RWPE2 (cell line): ENCODE measurements at places on chromosomes 2 and 18.

DNA sequence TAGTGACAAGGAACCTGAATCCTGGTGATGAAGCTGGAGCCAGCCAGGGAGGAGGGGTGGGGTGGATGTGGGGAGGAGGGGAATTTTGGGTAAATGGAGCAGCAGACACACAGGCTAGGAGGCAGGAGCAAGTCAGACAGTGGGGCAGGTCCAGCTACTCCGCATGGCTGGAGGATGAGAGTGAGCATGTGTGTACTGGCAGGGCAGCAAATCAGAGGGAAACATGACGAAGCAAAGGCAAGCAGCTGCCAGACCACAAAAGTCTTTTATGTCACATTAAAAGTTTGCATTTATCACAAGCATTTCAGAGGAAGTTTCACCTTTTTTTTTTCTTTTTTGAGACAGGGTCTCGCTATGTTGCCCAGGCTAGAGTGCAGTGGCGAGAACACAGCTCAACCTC, 11.9 kb upstream of the KIDINS220 start:
- no peak for DNase-seq

DNA sequence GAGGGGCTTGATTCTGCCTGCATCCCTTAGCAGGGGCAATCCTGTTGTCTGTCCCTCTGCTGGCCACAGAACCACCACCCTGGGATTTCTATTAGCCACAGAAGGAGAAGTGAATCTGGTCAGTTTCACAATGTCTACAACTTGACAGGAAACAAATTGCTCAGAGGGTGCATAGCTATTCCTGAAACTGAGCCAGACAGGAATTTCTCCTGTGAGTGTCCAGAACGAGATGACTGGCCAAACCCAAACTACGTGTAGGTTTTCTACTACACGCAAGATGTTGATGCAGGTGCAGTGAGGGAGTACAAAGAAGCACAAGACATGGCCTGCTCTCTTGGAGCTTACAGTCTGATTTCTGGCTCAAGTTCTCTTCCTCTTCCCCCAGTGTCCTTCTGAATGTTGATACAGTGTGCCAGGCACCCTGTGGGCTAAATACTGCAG, 201.9 kb downstream of the CLIP4 start:
- DNase-seq: no peak

DNA sequence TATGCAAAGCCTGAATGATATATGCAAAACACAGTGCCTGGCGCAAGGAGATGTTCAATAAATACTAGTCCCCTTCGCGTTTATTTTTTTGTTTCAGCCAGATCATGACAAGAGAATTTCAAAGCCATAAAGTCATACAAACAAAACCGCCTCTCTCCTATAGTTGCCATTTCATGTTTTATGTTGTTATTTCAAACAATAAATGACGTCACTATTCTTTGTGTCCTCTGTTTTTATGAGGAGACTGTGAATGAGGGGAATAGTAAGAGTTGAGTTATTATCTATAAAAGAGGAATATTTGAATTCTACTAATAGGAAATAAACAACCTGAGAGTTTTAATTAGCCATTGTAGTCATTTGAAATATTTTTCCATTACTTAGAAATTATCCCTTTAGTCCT, 464.5 kb downstream of the THSD7B start:
- DNase-seq: no peak

DNA sequence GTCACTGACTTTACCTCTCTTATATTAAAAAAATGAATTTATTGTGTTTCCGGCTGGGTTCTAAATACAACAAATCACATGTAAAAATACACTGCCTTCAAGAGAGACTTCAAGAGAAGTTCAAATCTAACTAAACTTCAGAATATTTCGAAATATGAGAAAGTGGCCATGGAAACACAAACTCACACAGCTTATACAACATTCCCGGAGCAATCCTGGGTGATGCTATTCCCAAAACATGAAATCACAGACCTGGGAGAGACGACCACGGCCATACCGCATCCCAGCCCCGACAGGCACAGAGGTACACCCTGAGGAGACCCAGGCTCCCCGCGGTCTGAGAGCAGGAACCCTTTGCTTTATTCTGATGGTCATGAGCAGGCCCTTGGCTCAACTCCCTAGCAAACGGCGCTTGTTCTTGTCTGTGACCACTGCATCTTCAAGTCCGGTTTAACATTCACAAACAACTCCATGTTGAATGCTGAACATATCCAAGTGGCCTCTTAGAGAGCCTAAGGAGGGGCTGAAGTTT, 185.4 kb upstream of the REV1 start:
- DNase-seq: no peak

DNA sequence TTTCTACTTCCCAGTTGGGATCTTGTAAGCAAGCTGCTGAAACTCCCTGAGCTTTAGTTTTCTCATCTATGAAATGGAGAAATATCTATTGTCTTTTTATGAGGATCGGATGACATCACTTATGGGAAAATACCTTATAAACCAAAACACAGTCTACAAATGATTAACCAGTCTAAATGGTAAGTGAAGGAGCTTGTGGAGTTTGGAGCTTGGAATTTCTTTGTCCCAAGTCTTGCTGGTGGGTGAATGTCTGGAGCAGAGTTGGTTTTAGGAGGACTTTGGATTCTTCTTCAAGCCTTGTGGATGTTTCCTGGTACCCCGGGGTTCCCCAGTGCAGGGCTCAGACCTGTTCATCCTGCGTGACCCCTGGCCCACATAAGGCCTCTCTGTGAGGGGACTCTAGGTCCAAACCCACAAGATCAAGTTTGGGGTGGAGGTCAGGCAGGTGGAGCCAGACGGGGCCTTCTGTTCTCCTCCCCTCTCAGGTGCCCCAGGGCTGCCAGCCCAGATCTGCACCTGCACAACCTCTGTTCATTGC, 43.2 kb downstream of the FOSL2 start:
- no peak for DNase-seq

GRCh38 chr2:105403783-105404698, 5.2 kb upstream of the FHL2 start:
- peak; percentile 96 for DNase-seq

GRCh38 chr2:215931256-215931903, 82.0 kb downstream of the MREG start:
- no peak for DNase-seq

DNA sequence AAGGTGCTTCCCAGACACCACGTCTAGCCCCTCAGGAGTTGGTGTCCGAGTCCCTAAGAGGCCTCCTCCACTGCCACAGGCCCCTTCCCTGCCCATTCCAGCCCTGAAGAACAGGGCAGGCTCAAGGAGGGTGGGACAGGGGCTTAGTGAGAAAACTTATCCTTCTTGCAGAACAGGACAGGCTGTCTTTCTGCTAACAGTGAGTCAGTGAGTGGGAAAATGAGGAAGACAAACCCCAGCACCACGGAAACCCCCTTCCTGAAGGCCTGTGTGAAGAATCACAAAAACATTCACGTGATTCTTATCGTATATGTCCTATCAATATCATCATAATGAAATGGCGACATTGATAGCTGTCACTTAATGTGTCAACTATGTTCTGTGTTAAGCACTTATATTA, 9.8 kb downstream of the FZD7 start:
- DNase-seq: no peak

DNA sequence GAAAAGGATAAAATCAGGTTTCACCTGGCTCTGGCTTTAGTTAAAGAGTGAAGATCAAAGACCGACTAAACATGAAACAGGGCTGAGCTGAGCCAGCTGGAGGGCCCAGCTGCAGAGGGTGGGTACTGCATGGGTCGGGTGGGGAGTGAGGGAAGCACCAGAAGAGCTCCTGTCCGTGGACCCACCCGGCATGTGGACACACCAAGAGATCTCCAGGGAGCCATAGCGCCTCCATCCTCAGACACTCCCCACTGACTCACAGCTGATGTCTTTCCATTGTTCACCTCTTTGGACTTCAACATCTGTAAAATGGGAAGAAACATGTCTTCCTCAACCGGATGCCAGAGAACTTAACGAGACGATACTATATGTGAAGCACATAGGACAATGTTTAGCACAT, 178.3 kb upstream of the KLHL29 start:
- DNase-seq: no peak

DNA sequence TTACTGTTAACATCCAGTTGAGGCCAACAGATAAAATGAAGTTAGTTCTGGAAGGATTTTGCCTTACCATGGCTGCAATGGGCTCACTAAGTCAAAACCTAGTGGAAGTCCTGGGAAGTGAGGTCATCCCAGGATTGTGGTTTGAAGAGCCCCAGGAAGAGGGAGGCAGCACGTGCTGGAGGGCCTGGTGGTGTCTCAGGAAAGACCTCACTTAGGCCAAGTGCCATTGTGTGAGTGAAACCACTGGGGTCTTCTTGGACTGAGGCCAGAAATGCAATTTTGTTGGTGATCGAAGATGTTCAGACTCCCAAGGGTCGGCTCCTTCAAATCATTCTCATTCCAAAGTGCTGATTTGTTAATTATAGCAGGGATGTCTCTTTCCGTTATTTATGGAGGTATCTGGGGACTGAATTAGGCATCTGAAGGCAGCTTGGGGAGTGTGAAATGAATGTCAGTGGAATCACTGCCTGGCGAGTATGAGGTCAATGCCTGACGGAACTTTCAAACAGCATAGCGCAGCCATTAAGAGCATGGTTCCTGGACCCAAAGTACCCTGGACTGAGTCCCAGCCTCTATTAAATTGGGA, 60.0 kb downstream of the IL1R2 start:
- DNase-seq: no peak

DNA sequence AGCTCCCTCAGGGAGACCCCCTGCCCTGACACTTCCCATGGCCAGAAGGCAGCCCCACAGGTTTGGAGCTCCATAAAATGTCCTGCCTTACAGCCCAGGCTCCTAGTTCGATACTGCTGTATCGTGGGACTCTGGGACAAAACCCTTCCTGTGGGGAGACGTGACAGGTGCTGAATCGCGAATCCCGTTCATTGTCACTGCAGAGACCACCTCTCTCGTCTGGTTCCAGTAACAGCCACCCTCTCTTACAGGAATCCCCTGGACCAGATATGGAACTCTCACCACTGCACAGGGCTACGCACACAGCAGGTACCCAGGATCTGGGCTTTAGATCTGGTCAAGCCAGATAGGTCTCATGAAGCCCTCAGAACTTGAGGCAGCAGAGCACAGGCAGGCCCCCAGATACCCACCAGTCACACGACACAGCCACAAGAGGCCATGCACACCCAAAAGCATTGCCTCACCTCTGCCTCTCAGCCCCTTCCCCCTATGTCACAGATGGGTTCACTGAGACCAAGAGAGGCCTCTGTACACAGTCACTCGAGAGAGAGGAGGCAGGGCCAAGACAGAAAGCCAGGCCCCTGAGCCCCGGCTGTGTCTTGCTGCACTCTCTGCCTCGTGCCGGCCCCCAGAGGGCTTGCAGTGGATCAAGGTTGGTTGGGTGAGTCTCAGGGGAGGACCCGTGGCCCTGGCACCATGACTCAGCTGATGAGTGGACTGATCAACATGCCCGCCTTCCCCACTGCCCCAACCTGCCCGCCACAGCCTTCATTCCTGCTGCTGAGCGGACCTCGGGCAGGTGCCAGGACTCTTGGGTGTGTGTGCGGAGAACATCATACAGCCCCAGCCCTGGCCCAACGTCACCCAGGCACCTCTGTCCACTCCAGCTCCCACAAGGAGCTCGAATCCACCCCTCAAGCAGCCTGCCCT, 7.6 kb downstream of the SDC1 start:
- DNase-seq: peak; percentile 98

GRCh38 chr18:51371929-51372328, 174.4 kb upstream of the MEX3C start:
- DNase-seq: no peak

DNA sequence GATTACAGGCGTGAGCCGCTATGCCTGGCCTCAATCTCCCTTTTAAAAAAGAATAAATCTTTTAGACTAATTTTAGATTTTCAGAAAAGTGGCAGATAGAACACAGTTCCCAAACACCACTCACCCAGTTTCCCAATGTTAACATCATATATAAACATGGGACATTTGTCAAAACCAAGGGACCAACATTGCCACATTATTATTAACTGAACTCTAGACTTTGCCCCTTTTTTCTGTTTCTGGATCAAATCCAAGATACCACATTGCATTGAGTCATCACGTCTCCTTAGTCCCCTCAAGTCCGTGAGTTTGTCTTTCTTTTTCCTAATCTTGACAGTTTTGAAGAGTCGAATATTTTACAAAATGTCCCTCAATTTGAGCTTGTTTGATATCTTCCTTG, 2.4 kb downstream of the C2orf42 start:
- no peak for DNase-seq

DNA sequence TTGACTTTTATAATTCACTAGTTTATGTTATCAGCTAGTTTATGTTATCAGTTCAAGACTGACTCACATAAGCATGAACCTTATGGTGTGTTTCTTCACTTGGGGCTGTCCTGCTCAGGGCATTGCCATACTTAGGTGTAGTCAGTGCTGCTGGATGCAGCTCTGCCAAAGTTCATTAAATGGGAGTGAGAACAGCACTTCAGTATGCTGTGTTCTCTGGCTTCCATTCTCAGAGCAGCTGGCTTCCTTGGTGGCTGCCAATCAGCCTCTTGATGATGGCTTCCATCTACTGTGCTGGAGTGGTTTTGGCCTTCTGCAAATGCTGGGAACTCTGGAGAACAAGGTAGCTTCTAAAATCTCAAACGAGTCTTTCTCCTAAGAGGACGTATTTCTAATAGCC, 170.7 kb downstream of the TDRD15 start:
- no peak for DNase-seq

DNA sequence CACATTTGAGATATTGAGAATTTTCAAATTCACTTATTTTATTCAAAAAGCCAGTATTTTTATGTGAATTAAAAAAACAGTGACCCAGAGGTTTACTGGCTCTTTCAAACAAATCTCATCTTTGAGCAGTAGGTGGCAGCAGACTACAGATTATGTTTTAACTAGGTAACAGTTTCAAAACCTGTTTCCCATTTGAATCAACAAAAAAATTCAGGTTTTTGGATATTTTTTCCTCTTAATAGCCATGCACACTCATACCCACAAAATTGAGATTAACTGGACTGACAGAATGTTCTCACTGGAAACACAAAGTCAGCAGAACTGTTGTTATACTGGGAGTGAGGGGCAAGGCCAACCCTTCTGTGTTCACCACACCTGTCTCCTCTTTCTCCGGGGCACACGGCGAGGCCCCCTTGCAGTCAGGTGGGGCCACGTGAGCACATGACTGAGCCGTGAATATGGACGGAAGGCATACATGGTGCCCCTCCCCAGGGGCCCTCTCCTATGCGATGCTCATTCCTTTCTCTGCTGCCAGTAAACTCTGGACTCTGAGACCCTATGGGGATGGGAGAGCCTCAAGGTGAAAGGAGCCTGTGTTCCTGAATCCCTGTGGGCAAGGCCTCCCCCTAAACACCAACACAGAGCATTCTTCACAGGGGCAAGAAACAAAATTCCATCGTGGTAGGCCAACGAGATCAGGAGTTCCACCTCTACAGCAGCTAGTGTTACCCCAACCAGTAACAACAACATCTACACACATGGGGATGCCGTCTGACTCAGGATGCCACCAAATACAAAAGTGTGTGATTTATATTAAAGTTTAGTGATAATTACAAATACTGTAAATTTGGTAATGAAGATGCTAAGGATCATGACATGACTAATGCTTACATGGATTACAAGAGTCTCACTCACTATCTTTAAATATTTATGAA, 80.4 kb downstream of the LPIN2 start:
- no peak for DNase-seq
